SJSA1 (cell line): ENCODE measurements at places on chromosomes 7 and 10. TPM values are rescaled to one million over a fixed set of nuclear protein-coding genes. Genes with fewer than 3 reads are reported as not detected.
A peak's percentile ranks its signal among the peaks of the same experiment; 100 is the strongest.

GRCh38 chr10:75600833-75601232 is 169.4 kb downstream of the LRMDA start:
- DNase-seq: no peak

- no peak for DNase-seq
Measured at GRCh38 chr10:120428754-120429153, 28.3 kb upstream of the PLPP4 start.

DNA sequence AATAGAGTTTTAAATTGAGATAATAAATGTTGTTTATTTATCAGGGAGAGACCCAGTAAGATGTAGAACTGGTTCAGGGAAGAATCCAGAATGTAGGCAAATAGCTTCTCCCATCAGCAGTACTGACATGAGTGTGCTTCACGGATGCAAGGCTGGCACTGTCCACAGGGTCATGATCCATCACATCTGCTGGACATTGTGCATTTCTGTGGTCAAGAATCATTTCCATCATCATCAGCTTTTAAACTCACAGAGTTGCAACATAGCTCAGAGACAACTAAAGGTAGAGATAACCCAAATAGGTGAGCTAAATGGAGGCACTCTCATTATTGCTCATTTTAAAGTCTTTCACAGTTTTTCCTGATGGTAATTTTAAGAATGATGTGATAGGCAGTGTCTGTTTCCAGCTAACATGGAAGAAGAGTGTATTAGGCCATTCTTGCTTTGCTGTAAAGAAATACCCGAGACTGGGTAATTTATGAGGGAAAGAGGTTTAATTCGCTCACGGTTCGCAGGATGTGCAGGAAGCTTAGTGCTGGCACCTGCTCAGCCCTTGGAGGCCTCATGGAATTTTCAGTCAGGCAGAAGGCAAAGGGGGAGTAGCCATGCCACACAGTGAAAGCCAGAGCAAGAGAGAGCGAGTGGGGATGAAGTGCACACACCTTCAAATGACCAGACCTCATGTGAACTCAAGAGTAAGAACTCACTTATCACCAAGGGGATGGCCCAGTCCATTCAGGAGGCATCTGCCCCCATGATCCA is 80.8 kb downstream of the INPP5A start:
- DNase-seq: no peak

DNA sequence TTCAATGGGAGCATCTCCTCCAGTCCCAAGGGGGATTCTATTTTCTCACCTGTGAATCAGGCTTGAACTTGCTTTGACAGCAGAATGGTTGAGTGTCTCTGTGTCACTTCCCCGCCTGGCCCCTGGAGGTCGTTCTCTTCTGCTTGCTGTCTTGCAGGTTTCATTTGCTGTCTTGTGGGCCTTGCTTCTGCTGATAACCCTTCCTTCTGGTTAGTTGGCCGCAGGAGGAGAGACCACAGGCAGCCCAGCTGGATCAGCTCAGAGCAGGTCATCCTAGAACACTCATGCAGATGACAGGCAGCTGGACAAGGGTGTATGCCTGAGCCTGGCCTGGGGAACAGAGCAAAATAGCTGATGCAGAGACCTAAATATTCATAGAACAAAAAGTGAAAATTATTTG is 344.2 kb upstream of the ADARB2 start:
- no peak for DNase-seq

The ARHGEF35 gene
- total RNA-seq: 0.53 TPM in 1 of 2 replicates, not detected in the other

- no peak for DNase-seq
Measured at GRCh38 chr7:114155116-114156110, 236.6 kb upstream of the PPP1R3A start.

DNA sequence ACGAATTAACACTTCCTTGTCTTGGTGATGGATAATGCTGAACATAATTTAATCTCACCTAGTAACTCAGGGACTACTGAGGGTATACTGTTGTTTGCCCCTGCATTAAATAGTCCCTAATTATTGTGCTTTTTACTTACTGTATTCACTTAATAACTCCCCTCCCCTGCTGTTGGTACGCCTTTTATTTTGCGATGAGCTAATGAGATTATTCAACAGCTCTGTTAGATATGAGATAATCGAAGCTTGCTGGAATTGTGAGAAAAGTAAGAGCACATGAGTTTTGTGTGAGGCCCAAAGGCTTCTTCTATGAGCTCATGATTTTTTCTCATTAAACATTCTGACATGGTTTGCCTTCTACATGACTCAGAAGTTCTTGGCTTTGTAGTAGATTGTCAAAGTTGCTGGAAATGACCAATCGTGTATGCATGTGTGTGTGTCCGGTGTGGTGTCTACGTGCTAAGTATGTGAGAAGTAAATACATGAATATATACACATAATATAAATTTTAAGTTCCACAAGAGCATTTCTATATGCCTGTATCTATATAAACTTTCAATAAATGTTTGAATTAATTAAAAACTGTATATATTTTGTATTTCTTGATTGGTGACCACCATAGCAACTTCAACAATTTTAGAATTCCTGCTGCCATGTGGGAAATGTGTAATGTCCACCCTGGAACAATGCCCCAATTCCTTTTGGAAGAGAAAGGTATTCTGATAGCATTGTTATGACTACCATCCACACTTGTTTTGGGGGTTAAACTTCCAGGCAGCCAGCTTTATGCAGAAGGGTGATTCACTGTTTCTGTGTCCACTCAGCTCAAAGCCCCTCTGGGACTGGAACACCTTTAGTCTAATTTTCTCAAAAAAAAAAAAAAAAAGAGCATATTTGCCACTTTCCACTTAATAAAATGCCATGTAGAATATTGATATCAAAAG is 106.2 kb downstream of the SAMD9 start:
- peak; percentile 56 for DNase-seq

DNA sequence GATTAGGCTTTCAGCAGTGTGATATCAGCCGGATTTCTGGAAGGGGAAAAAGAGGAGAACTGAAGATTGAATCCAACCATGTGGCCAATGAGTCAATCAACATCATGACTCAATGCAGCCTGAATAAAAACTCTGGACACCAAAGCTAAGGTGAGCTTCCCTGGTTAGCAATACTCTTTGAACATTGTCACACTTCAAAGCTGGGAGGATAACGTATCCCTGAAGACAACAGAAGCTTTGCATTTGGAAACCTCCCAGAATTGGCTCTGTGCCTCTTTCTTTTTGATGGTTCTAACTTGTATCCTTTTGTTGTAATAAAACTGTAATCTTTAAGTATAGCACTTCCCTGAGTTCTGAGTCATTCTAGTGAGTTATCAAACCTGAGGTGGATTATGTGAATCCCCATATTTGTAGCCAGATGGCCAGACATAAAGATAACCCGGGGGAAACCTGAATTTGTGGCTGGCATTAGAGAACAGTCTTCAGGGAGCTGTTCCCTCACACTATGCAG is 284.4 kb downstream of the IPMK start:
- no peak for DNase-seq

DNA sequence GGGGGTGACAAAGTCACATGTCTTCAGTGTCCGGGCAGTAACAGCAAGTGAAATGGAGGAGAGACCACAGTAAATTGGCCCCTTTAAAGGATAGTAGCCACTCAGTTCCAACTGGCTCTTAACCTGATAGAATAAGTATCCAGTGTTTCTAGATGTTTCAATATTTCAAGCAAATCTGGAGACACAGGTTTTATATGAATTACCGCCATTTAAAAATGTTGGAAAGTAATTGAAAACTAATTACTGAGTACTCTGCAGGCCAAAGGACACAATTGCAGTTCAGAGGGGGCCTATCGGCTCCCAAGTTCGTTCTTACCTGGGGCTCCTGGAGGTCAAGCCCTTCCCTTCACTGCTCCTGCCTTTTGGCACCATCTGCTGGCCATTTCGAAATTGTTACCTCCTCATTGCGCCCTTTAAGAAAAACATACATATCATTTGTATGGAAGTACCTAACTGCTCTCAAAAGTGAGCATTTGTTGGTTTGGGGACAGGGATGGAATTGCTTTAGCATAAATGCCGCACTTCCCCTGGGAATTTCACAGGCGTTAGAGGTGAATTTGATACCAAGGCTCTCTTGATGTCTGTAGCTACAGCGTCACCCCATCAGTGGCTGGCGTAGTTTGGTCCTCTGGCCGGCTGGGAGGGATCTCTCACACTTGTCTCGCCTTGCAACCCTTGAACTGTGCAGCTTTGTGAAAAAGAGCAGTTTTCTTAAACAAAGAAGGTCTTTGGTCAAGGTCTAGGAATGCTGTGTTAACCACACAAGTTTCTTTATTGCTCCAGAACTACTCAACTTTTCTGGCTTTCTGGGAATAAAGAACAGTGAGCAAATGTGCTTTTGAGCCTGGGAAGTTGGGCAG is 220.0 kb downstream of the ARHGAP21 start:
- DNase-seq: peak; percentile 49

DNA sequence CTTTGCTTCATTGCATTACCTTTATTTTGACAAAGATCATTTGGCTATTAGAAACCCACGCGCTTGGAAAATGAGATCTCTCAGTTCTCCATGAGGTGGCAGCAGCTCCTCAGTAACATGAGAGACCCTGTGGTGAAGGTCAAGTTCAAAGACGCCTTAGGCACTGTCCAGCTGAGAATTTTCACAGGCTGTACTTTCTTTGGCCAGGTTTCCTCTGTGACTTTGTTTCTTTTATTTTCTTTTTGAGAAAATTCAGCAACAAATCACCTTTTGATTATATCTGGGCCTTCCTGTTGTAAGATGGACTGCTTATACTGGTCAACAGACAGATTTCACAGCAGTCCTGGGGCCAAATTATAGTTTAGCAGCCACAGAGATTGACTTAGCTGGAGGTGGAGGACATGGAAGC is 54.5 kb downstream of the RAB18 start:
- DNase-seq: peak; percentile 44

DNA sequence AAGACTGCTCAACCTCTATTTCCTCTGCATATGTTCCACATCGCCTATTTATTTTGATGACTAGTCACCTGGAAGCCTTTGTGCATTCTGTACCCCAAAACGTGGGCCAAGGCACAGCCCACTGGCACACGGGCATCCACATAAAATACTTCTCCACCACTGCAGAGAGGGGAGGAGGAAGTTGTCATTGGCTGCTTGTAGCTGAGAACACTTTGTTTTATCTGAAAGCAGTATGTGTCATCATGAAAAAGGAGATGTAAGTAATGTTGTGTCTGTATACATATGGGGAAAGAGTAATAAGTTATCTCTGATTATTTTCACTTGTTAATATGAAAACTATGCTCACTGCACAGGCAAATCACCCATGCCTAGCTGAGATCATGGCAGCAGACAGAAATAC is 48.2 kb upstream of the AMPH start:
- DNase-seq: no peak

DNA sequence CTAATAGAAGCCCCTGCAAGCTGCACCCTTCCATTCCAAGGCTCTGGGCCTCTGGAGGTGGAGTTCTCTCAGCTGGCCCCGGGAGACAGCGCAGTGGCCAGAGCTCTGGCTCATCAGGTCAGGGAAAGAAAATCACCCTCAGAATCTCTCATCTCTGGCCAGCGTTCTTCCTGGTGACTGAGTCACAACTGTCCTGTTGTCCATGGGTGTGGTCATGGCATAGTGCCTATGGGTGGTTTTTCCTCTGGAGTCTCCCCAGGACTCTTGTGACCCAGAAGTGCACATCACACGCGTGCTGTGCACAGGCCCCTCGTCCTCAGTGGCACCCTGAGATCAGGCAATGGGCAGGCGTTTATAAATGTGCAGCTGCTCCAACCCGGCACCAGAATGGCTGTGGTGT is 27.4 kb upstream of the FXYD4 start:
- DNase-seq: no peak

GRCh38 chr7:4109481-4110110 is 572.5 kb upstream of the FOXK1 start:
- DNase-seq: no peak
